H4 (cell line): ENCODE measurements at places on chromosomes 4 and X.
A peak's percentile ranks its signal among the peaks of the same experiment; 100 is the strongest.

GRCh38 chrX:53442322-53442631 lies 8.1 kb upstream of the HSD17B10 start:
- no peak for DNase-seq

DNA sequence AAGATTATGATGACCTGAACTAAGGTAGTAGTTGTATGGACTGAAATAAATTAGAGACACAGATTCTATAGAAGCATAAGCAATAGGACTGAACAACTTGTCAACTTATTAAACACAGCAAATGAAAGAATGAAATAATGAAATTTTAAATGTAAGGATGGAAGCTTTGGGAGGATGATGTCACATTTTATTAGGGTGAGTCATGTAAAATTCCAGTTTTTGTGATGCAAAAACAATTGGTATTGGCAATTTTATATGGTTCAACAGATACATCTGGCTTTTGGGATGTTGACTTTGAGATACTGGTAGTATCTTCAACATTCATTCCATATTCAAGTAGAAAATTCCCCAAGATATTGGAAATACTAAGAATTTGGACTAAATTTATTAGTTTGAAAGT lies 72.7 kb upstream of the IL15 start:
- DNase-seq, result no peak

DNA sequence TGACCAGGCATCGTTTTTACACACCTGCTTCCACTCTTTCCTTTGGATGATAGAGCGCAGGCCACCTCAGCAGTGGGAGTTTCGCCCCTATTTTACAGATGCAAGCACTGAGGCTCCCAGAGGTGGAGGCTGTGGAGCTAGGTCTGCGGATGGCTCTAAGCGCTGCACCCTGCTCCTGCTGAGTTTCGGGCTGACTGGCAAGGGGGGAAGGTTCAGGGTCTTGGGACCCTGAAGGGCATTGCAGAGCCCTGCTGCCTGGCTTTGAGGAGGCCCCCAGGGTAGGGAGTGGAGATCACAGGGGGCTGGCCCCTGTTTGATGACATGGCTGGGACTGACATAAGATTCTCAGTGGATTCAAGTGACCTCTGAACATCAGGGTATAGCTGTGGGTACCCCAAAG lies 62.8 kb upstream of the NKX1-1 start:
- DNase-seq, result no peak

DNA sequence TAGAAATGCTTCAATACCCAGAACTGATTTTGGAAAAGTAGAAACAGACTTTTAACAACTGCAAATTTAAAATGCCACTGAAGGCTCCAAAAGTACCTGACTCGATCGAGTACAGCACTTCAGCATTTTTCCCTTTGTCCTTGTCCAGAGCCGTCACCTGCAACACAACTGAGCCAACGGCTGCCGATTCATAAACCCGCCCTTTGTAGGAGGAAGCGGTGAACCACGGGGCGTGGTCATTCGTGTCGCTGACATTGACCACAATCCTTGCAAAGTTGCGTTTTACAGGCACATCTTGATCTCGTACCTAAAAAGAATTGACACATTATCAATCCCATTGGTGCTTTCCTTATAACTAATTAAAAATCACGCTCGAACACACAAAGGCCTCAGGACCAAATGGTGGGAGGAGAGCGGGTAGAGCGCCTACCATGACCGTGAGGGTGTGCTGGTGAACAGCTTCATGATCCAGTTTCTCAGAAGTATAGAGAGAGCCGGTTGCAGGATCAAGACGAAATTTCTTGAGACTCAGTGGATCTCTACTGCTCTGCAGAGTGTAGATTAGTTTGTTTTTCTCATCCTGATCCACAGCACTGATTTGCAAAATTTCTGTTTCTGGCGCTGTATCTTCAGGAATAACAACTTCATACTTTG lies 72.8 kb upstream of the MTNR1A start:
- no peak for DNase-seq

DNA sequence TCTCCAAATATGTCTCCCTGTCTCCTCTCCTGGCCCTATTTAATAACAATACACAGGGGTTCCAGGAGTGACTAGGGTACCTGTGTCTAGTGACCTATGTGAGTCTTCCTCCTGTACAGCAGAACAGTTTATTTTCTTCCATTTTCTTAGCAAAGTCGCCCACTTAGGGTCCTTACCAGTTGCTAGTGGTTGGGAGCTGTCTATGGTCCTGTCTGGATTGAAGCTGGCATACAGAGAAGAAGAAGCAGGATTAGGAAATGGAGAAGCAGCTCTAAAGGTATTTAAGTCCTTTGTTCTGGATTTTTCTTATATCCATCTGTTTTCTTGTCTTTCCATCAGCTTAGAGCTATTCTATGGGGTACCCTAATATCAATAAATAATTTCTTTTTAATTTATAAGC lies 587.1 kb upstream of the CPEB2 start:
- DNase-seq, result no peak

GRCh38 chr4:168648929-168649328 lies 152.1 kb downstream of the PALLD start:
- DNase-seq, result no peak

- DNase-seq, result no peak
Observed at GRCh38 chrX:41419082-41419481, 28.1 kb upstream of the NYX start.

GRCh38 chr4:140426610-140427105 lies 790 bp downstream of the CLGN start:
- DNase-seq, result no peak

GRCh38 chr4:70902577-70903290 lies 565 bp downstream of the MOB1B start:
- no peak for DNase-seq

DNA sequence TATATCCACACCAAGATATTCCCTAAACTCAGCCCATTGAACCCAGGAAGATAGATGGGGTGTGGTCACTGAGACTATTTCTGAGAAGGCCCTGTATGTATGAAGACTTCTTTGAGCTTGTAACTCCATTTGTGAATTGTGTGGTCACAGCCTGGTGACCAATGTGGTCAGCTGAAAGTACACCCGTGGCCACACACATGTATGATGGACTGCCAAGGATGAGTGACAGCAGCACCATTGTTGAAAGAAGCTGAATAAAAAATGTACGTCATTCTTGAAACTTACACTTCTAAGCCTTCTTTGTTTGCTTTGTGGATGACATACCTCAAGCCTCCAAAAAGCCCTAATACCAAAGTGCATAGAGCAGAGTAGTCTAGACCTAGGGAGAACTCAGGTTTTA lies 581.4 kb downstream of the RAB28 start:
- DNase-seq, result no peak

- DNase-seq, result peak; percentile 23
Observed at GRCh38 chrX:47831788-47832187, 4.9 kb upstream of the ZNF81 start.

- DNase-seq, result no peak
Observed at GRCh38 chr4:47784222-47784621, 53.6 kb downstream of the CORIN start.

DNA sequence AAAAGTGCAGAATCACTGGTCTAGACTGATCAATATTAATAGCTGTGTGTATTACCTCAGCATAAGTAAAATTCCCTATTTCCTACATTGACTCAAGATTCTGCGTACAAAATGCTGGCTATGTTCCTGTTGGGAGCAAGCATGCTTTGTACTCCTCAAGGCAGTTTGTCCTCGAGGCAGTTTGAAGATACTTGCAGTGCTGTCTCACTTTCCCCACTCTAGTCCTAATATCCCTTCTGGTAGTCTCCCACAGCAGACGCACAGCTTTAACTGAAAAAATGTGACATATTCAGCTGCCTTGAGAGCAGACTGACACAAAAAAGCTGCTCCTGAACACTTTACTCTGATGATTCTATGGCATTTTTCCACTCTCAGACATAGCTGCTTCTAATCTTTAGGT lies 12.9 kb upstream of the MAGEA10 start:
- DNase-seq, result no peak

DNA sequence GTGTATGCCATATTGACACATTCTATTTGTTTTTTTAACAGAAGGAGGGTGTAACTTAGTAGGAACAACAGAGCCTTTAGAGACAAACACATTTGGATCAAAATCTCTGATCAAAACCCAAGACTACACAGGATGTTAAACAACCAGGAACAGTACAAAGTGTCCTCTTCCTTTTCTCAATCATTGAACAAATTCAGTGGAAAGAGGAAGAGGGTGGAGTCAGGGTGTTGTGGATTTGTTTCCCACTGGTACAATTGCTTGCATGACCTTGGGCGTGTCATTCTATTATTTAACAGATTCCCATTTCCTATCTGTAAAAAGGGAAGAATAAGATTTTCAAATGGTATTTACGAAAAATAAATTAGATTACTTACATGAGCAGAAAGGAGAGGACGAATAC lies 1162.8 kb upstream of the PRKX start:
- no peak for DNase-seq

DNA sequence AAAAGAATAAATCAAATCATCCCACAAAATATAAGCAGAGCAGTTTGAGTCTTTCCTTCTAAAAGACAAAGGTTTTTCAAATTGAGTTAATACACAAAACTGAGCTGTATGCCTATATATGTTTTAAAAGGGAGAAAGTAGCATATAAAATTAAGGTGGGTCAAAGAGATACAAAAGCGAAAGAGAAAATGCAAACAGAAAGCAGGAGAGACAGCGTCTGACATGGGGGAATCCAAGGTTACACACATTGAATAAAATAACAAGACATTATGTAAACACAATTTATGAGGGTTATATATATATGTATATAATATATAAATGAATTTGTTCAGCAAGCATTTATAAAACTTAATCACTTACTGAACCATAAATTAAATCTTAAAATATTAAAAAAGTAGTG lies 276.1 kb upstream of the LCORL start:
- no peak for DNase-seq

DNA sequence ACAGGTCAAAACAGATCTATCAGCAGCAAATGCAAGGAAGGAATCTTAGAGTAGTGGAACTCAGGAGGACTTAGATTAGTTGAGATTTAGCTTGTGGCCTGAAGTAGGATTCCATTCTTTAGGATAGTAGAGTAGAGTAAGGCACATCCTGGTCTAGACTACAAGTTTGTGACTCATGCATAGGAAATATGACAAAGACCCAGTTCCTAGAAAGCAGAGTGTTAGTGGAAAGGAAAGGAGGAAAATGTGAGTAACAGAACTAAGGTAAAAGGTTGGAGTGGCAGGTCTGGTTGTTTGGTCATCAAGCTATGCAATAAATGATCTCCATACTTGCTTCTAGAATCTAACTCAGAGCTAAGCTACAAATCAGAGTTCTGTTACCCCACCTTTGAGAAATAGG lies 595.0 kb downstream of the ACTRT1 start:
- DNase-seq, result no peak

DNA sequence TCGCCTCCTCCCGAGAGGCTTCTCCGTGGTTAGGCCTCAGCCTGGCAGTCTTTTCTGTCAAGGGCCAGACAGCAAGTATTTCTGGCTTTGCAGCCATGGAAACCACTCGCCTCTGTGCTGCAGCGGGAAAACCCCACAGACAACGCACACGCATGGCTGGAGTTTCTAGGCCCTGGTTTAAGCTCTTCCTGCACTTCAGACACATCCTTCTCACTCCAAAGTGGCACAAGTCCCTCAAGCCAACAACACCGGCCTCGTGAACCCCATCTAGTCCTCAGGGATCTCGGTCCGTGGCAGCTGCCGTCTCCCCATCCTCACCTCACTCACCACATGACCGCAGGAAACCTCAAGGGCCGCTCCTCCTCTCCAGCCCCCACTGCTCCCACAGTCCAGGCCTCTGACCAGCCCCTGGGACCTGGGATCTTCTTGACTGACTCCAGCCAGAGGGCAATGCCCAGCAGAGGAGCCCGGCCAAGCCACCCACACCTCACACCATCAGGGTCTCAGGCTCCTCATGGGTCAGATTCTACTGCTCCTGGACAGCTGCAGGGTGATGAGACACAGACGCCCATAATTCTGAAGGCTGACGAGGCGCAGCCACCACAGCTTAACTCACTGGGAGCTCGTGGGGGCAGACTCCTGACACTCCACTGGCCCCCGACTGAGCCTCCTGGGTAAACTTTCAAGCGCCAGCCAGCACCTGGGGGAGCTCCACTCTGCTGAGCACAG lies 21.7 kb downstream of the LETM1 start:
- DNase-seq, result no peak

DNA sequence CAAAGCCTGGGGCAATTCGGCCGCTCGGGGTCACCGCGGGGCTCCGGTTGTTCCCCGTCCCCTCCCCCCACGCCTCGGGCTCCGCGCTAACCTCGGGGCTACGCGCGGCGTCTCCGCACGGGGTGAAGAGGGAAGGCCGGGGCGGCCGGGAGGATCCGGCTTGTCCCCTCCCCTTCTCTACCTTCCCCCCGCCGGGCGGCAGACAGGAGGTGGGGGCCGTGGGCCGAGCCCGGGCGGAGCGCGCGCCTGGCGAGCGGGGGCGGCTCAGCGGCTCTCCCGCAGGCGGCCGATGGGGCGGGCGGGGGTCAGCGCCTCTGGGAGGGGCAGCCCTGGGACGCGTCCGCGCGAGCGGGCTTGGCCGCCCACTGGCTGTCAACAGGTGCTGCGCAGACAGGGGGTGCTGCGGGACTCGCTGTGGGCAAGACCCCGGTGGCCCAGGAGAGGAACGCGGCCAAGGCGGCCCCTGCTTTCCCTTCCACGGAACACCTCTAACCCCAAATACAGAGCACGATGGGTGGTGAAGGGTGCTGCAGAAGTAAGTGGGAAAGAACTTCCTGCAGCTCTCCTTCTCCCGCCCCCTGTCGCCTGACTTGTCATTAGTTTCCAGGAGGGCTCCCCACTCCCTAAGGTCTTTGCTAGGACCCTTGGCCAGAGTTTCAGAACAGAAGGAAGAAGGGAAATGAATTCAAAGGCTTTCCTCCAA lies at the start of gene PDGFC:
TSS of gene PDGFC (minus strand) at position 124 of the 703 bp plus-strand sequence. CDS start 896 bp downstream, outside the sequence.
- DNase-seq, result no peak

DNA sequence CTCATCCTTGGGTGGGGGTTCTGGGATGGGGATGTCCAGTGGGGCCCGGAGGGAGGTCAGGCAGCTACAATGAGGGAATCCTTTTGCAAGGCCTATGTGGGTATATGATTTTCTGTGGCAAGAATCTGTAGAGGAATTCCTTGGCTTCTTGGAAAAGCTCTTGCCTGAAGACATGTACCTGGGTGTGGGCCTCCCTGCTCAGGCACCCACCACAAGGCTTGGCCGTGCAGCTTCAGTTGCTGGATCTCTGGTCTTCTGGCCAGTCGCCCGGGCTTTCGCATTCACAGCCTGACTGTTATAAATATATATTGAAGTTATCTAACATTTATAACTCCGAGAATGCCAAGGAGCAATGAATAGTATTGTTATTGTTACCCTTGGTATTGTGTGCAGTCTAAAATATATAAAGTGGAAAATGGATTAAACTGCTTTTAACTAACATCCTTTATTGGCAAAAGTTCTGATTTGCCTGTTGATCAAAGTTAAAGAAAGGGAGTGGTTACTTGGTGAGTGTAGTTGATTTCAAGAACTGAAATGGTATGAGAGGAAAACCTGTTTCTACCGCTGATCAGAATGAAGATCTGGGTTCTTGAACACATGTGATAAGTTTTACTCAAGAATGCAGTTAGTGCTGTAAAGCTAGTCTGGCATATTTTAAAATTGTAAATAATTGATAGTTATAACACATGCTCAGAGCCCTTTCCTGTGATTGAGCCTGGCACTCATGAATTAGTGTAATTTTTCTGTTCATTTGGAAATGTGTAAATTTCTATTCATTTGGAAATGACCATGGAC lies 36.0 kb downstream of the PTTG2 start:
- DNase-seq, result no peak
